Gastroesophageal sphincter (tissue), 4 donors: ENCODE measurements at places on chromosomes 12 and 14.

DNA sequence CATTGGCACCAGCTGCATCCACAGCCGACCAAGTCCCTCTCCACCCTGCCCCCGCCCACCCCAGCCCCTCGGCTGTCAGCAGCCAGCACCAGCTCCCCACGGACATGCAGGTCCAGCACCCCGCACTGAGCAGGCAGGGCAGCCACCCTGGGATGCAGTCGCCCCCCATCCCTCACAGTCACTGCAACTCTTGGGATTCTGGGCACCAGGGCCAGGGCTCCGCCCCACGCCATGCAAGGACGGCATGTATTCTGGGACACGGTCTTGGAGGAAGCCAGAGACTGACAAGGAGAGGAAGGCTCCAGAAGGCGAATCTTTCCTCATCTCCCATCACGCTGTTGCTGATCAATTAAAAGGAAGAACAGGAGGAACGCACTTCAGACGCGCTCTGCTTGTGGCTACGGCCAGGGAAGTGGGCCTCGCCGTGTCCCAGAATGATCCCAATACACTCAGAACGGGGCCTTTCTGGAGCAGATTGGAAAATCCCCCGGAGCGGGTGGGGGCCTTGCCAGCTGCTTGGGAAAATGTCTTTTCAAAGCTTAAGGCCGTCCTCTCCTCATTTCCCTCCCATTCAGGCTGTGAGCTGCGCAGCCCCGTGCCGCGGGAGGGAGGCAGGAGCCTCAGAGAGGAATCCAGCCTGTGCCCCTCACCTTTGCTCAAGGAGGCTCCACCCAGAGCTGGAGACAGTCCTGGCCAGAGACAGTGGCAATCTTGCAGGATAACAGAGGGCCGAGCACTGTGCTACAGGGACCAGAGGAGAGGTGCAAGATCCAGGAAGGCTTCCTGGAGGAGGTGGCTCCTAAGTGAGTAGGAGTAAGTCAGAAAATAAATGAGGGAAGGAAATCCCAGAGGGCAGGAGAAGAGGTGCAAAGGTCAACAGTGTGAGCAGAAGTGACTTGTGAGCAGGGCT is 54.1 kb upstream of the DIO3 start:
- no peak for ATAC-seq

DNA sequence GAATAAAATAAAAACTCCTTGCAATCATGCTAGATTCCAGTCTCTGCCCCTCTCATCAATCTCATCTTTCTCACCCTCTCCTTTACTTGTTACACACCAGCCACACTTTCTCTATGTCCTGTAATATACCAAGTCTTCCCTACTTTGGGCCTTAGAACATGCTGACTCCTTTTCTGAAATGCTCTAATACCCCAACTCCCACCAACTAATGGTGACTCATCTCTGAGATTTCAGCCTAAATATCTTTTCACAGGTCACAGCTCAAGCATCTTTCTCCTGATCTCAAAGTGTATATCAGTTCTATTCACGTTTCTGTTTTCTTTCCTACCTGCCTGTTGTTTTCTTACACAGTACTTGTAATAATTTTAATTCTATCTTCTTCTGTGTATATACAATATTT is 378.9 kb upstream of the PRICKLE1 start:
- ATAC-seq: no peak

DNA sequence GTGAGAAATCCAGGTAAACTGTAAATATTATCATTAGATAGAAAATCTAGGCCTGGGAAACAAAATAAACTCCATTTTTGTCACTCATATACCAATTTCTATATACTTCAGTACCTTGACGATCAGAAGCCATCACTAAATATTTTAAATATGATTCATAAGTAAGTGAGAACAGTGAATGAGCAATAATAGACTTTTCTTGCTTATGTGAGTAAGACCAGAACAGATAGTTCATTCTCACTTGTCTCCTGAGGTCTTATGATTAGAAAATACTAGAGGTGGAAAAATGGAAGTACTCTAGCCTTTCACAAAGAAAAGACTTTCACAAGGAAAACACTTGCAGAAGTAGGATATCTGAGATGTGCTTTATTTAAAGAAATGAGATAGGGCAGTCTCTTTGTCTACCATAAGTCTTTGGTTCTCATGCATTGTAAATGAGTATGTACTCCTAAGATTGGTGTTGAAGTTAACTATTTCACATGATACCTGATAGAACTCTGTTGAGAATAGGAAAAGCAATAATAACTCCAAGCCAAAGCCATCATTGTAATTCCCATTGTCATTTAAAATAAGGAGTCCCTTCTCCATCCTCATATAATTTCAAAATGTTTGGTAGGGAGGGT is 10.1 kb upstream of the SMCO3 start:
- no peak for ATAC-seq

DNA sequence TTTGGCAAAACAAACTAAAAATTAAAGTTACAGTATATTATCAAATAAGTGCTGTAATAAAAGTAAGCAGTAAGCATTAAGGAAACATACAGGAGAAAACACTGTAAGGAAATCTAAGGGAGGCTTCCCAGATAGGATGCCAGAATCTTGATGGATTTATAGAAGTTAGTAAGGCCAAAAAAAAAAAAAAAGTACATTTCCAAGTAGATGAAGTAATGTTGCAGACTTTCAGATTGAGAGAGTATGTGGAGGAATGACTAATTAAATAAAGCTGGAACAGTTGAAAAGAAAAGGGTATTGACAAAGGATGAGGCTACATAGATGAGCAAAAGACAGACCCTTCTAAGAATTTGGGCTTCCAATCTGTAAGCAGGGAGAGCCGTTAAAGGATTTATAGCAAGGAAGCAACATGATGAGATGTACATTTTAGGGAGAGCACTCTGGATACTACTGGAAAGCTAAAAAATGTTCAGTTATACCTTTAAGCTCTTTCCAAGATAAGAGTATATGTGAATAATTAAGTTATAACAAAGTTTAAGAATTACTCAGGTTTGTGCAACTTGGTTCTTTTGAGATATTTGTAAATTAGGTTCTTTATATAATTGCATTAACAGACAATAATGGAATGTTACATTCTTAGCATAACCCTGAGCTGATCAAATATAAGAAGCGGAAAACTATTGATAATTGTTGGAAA is 87.5 kb upstream of the MON2 start:
- no peak for ATAC-seq

DNA sequence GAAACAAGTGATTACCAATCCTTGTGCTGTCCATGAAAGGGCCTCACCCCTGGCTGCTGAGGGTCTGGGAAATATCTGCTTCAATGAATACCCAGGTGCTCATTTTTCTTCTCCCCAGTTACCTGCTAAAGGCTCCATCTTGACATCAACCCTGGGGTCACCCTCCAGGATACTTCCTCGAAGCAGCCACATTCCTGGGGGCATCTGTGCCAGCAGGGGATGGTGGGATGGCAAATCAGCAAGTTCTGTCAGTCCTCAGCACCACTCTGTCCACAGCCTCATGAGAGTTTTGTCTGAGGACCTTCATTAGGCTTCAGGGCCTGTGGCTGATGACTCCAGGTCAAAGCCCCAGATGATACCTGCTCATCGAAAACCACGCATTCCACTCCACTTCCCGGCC is 124.8 kb downstream of the ZFP36L1 start:
- ATAC-seq: no peak

GRCh38 chr14:35375558-35376025 is 29.0 kb downstream of the NFKBIA start:
- no peak for ATAC-seq

- ATAC-seq: no peak
Measured at GRCh38 chr12:106288494-106289195, 13.9 kb upstream of the TCP11L2 start.

- no peak for ATAC-seq
Measured at GRCh38 chr14:96792003-96792402, 5.2 kb upstream of the VRK1 start.

DNA sequence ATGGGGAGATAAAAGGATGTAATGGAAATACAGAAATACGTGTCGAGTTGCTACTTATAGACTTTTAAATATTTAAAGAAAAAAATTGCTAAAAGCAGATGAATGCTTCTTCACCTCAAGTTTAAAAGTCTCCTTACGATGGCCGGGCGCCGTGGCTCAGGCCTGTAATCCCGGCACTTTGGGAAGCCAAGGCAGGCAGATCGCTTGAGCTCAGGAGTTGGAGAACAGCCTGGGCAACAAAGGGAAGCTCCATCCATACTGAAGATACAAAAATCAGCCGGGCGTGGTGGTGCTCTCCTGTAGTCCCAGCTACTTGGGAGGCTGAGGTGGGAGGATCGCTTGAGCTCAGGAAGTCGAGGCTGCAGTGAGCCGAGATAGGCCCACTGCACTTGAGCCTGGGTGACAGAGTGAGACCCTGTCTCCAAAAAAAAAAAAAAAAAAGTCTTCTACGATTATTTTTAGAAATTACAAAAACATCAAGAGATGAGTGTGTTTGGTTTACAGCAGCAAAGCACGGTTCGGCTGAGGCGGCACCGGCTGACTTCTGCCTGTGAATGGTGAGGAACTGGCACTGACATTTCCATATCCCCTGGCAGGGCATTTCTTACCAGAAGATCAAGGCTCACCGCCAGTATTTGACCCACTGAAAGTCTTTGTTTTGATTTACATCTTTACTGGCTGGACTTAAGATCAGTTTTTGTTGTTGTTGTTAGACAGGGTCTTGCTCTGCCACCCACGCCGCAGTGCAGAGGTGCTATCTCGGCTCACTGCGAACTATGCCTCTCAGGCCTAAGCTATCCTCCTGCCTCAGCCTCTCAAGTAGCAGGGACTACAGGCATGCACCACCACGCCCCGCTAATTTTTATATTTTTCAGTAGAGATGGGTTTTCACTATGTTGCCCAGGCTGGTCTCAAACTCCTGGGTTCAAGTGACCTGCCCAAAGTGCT is 3.9 kb upstream of the MTA1 start:
- no peak for ATAC-seq

- ATAC-seq: no peak
Measured at GRCh38 chr12:116432314-116432750, 126.8 kb upstream of the MAP1LC3B2 start.

GRCh38 chr12:8544295-8544694 is 3.6 kb upstream of the CLEC4E start:
- ATAC-seq: peak; percentile 39
